Fibroblast of pulmonary artery (primary cell): ENCODE measurements at places on chromosomes 4 and X.

DNA sequence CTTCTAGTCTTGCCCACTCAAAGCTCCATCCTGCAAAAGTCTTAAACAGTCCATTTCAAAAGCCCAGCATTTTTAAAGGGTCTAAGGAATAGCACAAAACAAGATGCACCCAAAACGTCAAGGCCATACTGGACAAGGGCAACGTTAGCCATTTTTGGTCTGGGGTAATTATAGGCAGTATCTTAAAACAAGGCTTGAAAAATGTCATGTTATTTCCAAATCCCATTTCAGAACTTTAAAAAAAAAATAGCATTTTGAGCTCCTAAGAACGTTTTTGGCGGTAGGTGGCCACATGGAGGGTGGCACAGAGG, 584 bp upstream of the TMEM165 start:
- DNase-seq: no peak

DNA sequence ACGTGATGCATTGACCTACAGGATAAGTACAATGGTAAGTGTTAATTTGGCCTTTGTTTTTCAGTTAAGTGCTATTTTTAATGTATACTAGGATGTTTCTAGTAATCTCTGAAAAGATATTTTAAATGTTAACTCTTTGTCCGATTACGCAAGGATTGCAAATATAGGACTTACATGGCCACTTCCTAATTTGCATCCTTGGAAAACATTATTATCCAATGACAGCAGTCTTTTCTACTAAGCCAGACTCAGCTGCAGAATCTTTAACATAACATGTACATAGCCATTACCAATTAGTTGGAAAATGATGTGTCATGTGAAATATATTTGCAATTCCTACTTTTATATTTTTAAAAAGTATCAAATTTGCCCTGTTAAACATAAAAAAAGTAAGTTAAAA, 124.7 kb downstream of the MID1 start:
- no peak for DNase-seq

DNA sequence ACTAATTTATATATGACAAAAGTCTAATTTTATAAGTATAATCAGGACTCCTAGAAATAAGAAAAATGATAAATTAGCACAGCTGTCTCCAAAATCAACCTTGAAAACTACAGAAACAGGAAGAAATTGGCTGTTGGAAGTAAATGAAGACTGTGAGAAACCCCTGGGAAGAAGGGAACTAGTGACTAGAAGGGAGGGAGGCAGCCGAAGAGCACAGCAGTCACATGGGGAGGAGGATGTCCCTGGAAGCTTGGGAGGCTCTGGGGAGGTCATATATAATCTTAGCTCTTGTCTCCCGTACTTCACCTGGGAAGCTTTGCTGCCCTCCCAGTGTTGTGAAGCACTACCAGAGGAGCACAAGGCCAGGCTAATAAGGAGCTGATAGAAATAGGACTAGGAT, 8.9 kb upstream of the TMA16 start:
- no peak for DNase-seq

DNA sequence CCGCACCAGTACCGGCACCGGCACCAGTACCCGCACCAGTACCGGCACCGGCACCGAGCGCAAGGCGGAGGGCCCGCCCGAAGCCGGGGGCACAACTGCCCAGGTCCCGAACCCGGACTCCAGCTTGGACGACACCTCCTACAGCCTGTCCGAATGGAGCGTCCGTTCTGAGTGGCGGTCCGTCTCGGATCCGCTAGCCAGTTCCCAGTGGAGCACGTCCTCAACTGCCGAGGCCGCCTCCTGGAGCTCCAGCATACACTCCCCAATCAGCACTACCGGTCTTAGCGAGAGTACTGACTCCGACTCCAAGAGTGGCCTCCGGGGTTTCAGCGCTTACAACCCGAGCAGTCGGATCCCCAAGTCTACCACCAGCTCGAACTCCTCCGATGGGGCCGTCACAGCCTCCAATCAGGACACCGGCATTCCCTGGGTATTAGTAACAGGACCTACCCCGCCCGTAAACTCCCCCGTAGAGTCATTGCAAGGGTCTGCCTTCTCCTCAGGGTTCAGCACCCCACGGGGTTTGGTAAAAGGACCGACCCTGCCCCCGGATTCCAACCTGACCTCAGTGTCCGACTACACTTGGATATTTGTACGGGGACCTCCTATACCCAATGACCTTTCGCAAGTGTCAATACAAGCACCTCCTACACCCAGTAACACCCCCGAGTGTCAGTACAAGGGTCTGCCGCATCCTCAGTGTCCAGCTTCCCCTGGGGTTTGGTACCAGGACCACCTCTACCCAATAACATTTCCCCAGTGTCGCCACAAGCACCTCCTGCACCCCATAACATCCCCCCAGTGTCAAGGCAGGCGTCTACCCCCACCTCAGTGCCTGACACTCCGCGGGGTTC, 721 bp upstream of the MAOA start:
- DNase-seq: peak; percentile 56

- no peak for DNase-seq
Observed at GRCh38 chrX:126819429-126819828, at the start of gene PRR32. Gene PRR32 (plus strand): TSS chrX:126819729. CDS start chrX:126819844, 115 bp downstream.

- peak; percentile 53 for DNase-seq
Observed at GRCh38 chr4:53489279-53489889, 101.9 kb downstream of the LNX1 start.

GRCh38 chr4:18878561-18878960, 857.0 kb upstream of the LCORL start:
- no peak for DNase-seq

DNA sequence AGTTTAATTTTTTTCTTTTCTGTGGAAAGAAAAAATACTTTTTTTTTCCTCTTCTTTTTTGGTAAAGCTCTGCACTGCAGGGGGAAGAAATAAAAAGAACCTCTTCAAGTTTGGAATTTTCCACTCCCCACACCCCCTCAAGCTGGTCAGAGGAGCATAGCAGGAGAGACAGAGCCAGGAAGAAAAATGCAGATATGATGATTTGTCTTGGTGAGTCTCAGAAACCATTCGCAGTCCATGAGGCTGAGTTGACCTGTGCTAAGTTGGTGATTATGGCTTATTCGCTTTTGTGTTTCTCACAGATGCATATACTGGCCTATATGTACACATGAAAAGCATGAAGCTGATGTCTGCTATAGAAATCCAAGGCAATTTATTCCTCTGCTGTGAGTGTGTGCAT, 205.9 kb downstream of the LDB2 start:
- no peak for DNase-seq

GRCh38 chr4:25970691-25971432, 56.8 kb downstream of the SMIM20 start:
- peak; percentile 27 for DNase-seq

- no peak for DNase-seq
Observed at GRCh38 chrX:11458170-11458569, 165.0 kb downstream of the AMELX start.

- DNase-seq: peak; percentile 97
Observed at GRCh38 chr4:124631760-124632159, 80.8 kb downstream of the ANKRD50 start.

GRCh38 chr4:184643731-184644130, 5.5 kb downstream of the CASP3 start:
- DNase-seq: no peak

- no peak for DNase-seq
Observed at GRCh38 chr4:55604996-55605395, 13.0 kb upstream of the PDCL2 start.

DNA sequence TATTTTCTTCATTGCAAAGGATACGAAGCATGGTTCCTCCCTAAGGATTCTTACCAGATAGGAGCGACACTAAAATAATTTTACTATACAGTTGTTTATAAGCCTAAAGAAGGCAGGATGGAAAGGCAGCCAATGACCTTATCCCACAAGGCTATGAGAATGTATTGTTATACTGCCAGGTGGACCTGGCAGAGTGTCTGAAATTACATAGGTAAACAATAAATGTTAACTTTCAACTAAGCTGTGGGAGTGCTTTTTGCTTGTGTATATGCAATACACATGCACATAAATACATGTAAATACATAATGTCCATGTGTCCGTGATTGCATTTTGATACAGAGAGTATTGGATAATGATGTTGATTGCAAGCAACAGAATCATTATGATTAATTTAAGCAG, 850.6 kb downstream of the CENPC start:
- DNase-seq: no peak

DNA sequence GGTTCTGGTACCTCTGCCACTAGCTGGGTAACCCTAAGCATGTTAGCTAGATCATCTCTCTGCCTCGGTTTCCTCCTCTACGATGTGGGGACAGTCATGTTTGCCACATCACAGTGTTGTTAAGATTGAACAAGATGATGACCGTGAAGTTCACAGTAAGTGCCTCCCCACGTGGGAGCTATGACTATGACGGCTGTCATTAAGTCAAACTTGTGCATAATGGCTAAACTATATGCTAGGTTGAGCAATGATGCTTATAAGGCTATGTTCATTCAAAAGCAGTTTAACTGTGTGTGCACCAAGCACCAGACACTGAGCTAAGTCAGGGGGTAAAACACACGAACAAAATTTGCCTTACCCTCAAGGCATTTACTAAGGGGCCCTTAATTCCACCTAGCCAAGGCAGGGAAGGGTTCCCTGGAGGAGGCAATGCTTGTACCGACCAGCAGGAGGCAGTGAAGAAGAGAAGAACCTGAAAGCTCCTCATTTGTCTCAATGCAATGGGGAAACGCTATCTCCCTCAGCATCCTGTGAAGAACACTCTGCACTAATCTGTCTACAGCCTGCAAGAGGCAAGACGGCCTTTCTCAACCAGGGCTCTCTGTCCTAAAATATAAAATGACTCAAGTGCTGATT, 52.9 kb downstream of the MAP7D2 start:
- no peak for DNase-seq

DNA sequence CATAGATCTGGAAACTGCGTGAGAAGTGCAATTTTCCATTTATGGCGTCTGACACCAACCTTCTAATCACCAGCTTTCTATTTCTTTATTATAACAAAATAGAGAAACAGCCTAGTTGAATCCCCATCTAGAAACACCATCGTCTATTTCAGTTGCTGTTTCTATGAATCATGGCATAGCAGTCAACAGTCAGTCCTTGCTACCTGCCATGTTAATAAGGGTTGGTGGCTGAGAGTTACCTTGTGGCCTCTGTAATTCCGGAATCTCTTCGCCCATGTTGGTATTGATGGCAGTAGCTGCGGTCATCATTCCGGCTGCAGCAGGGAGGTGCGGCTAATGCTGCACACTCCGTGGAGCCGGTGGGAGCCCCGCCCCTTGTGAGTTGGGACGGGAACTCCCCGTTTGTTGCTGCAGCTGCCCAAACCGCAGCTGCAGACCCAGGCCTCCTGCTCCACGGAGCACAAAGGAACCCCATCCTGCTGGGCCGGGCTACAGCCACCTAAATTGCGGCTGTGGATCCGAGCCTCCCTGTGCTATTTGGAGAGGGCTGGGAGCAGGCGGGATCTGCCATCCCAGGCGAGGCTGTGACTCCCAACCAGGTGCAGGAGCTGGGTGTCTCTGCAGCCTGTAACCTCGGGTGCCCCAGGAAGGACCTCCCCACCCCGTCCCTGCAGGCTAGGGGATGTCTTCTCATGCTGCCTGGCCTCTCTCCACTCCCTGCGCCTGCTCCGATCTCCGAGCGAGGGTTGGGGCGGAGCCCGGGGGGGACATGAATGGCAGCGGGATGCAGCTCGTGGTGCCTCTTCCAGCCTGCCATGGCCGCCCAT, 115.4 kb upstream of the STK26 start:
- no peak for DNase-seq

- no peak for DNase-seq
Observed at GRCh38 chr4:122766950-122767349, 34.4 kb downstream of the BBS12 start.

DNA sequence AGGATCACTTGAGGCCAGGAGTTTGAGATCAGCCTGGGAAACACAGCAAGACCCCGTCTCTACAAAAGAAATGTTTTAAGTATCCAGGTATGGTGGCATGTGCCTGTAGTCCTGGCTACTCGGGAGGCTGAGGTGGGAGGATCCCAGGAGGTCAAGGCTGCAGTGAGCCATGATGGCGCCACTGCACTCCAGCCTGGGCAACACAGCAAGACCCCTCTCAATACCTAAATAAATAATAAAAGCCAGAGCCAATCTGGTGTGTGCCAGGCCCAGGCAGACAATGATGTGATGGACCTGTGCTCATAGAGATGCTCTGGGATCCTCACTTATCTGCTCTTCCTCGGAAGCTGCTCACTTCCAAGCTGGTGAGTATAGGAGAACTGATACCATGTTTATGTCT, 18.2 kb upstream of the SASH3 start:
- DNase-seq: no peak

- peak; percentile 36 for DNase-seq
Observed at GRCh38 chr4:105807496-105807895, 87.8 kb upstream of the NPNT start.

DNA sequence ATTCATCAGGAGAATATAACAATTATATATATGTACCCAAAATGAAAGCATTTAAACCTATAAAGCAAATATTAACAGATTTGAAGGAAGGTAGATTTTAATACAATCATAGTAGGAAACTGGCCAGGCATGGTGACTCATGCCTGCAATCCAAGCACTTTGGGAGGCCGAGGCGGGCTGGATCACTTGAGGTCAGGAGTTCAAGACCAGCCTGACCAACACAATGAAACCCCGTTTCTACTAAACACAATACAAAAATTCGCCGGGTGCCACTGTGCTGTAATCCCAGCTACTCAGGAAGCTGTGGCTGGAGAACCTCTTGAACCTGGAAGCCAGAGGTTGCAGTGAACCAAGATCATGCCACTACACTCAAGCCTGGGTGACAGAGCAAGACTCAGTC, 118.3 kb downstream of the KCNIP4 start:
- DNase-seq: peak; percentile 9

DNA sequence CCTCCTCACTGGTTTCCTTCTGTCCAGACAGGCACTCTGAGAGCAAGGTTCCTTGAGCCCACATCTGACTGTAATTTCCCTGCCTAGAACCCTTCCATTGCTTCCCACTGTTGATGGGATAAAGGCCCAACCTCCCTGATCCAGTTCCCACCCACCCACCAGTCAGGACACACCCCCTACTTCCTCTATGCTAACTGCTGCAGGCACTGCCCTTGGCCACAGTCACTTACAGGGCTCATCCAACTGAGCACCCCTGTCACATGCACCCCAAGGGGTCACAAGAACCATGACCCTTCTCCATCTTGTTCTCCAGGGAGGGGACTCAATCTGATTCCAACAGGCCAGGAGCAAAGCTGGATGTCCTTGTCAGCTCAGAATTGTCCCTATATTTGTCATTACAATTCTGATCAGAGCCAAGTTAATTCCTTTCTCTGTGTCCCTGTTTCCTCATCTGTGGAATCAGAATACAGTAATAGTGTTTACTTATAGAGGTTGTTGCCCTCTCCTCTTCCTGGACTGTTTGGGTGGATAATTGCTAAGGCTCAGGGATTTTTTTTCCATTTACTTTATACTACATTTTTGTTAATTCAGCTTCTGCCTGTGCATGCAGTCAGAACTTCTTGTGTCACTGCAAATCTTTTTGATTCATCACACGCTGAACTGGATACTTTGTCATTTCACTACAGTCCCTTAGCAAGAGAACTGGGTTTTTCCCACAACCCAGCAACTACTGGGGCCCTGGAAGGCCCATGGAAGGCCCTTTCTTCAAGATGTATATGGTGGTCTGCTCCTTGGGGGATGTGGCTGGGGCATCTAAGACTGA, 105.6 kb upstream of the MAMLD1 start:
- no peak for DNase-seq
